ENCODE measurements at places on chromosomes 2 and 18. TPM values are rescaled to one million over a fixed set of nuclear protein-coding genes. Genes with fewer than 3 reads are reported as not detected.

- DNase-seq: no peak
These were observed 9.4 kb downstream of the ELAC1 start for GRCh38 chr18:50977037-50977760.

DNA sequence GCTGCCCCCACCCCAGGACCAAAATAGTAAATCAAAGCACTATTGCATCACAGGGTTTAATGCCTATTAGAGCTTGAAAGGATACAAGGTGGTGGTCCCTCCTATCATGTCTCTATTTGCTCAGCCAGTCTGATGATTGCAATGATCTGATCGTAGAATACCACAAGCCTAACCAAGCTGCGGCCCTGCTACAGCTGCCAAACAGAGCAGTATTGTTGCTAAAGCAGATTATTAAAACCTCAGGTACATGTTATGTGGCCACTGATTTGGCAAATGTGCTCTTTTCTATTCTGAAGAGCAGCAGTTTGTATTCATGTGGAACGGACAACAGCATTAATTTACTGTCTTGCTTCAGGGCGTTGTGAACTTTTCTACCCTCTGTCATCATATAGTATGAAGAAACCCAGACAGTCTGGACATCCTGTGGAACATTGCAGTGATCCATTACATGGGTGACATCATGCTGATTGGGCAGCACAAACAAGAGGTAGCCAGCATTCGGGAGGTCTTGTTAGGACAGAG, 8.4 kb upstream of the VAPA start:
- DNase-seq: no peak

DNA sequence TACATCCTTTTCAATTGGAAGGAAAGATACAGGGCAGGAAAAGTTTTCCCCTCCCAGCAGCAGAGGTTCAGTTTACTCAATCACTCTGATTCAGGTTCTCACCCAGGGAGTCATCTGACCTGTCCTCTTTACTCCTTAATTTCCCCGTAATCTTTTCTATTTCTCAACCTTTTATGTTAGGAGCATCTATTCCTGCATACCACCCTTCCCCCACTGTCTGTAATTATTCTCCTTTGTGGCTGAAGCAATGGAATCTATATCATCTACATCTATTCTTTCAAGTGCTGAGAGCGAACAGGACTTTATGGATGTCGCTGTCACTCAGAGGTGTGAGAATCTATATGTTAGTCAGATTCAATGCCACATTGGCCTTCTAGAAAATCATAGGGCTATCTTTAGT, 175.2 kb downstream of the NOL4 start:
- DNase-seq: no peak

DNA sequence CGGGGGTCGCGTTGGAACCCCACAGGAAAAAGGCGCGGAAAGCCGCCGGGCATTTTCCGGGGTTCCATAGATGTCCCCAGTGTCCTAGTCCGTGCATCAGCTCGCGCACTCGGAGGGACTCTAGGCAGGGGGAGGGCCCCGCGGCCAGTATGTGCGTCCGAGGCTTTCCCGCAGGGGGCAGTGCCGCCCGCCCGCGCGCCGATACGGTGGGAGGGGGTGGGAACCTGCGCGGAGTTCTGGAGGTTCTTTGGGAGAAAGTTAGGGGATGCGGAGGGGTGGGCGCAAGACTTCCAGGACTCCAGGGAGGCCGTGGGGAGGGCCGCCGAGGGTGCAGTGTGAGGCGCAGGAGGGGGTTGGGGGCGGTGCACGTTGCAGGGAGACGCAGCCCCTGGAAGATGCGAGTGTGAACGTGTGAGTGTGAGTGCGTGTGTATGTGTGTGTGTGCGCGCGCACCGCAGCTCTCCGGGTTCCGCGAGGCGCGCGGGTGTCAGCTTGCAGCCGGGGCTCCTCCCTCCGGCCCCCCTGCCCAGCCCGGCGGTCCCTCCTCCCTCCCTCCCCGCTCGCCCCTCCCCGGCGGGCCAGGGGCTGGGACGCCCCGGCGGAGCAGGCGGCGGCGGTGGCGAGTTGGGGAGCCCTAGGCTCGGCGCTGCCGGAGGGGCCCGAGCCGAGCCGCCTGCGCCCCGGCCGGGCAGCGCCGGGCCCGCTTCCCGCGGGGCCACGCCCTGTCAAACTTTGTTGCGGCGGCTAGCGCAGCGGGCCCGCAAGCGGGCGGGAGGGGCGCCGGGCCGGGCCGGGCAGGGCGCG, at the start of gene TCF7L1:
Gene TCF7L1 (plus strand): TSS at position 559 of the 804 bp plus-strand sequence. CDS start 293 bp downstream, outside the sequence.
- peak; percentile 95 for DNase-seq

- DNase-seq: no peak
These were observed 1364.0 kb upstream of the NRXN1 start for GRCh38 chr2:52395912-52396311.

DNA sequence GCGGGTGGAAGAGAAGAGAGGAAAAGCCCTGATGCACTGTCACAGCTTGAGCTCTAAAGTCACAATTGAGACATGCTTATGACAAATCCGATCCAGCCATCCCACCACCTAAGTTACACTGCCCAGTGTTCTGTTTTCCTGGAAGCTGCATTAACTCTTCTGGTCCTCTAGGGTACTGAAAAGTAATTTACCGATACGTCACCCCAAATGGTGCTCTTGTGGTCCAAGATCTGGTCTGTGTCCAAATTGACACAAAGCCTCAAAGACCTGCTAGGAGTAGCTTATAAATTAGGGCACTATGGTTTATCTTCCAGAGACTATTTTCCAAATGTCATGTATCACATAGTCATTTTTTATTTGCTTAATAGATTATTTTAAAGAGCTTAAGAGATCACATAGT, 186.7 kb upstream of the ETAA1 start:
- no peak for DNase-seq

- peak; percentile 44 for DNase-seq
These were observed 301.1 kb downstream of the ERBB4 start for GRCh38 chr2:212237350-212238095.

- DNase-seq: no peak
These were observed 110.7 kb downstream of the SLC8A1 start for GRCh38 chr2:40341198-40341597.

GRCh38 chr2:169363560-169364150, 1.3 kb upstream of the LRP2 start:
- peak; percentile 65 for DNase-seq

DNA sequence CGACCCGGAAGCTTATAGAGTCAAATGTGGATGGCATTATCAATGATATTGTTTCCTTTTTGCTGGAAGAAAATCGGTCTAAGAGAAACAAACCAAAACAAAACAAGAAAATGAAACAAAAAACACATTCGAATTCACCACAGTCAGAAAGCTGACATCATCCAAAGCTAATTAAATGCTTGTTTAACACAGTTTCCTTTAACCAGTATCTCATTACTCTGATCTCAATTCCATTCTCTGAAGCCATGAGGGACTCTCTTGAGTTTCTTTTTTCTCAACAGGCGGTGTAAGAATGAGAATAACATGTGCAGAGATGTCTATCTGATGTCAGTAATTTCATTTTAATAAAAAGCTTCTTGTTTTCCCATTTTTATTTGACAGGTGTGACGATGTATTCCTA, 1448.3 kb upstream of the DDX18 start:
- no peak for DNase-seq

DNA sequence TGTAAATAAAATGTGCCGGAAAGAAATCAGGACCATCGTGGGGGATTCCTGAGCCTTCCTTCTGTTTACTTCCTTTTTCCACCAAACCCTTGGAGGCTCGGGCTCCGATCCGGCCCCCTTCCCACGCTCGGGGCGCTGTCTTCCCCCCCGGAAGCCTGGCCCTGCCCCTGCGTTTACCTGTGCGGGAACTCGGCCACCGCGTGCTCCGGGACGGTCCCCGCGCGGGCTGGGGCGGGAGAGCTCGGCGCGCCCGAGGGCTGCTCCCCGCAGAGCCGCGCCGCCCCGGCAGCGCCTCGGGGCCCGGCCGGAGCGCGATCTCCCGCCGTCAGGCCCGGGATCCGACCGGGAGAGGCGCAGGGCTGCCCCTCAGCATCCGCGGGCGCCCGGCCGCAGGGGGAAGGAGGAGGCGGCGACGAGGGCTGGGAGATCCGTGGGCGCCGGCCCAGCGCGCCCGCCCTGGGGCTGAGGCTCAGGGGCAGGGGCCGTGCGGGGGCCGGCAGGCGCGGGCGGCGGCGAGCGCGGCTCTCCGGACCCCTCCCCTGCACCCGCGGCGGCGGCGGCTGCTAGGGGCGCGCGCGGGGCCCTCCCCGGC, 435 bp downstream of the ADCY3 start:
- DNase-seq: no peak

DNA sequence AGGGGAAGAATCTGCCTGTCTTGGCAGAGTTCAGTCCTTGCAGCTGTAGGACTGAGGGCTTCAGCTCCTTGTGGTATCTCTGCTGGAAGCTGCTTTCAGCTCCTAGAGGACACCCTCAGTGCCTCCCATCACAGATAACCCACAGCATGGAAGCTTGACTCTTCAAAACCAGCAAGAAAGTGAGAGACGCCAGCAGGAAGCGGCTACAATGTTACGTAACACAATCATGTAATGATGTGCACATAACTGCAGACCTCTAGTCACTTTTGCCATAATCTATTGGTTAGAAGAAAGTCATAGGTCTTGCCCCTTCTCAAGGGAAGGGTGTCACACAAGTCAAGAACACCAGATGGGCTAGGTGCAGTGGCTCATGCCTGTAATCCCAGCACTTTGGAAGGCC, 69.1 kb upstream of the AFF3 start:
- no peak for DNase-seq

- DNase-seq: peak; percentile 86
These were observed at the start of gene SLC35F6 for GRCh38 chr2:26764078-26764887. SLC35F6 (plus strand) TSS chr2:26764284; CDS start chr2:26764350, 66 bp downstream.

DNA sequence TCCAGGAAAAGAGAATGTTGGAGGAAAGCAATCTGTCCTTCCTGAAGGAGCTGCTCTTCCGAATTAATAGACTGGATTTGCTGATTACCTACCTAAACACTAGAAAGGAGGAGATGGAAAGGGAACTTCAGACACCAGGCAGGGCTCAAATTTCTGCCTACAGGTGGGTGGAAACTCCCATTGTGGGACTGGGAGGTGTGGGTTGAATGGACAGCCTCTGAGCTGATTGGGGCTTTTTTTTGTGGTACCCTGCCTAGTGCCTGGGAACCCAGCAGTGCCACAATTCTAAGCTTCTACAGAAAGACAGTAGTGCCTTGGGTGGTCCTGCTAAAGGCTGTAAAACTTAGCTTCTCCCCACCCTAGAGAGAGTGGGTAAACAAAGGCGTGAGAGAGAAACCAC, 6.3 kb downstream of the CASP8 start:
- DNase-seq: no peak

- no peak for DNase-seq
These were observed 36.0 kb upstream of the CDC42EP3 start for GRCh38 chr2:37707393-37707792.

CFAP210 gene
- total RNA-seq: not detected

EFEMP1 gene
- total RNA-seq: 329 TPM

CAPN14 gene
- 0.26 TPM for total RNA-seq

PLCL1 gene
- total RNA-seq: 3.9 TPM

COL3A1 gene
- 1,354 TPM for total RNA-seq

TCF4 gene
- 99.1 TPM for total RNA-seq

KIF1A gene
- 0.42 TPM for total RNA-seq

RSAD2 gene
- total RNA-seq: 12.5 TPM

Data from left lung (tissue), 14 donors.